ENCODE measurements at places on chromosomes 7 and 10. TPM values are rescaled to one million over a fixed set of nuclear protein-coding genes. Genes with fewer than 3 reads are reported as not detected.

GRCh38 chr7:15199482-15199881 lies 296.9 kb upstream of the DGKB start:
- DNase-seq, result no peak

DNA sequence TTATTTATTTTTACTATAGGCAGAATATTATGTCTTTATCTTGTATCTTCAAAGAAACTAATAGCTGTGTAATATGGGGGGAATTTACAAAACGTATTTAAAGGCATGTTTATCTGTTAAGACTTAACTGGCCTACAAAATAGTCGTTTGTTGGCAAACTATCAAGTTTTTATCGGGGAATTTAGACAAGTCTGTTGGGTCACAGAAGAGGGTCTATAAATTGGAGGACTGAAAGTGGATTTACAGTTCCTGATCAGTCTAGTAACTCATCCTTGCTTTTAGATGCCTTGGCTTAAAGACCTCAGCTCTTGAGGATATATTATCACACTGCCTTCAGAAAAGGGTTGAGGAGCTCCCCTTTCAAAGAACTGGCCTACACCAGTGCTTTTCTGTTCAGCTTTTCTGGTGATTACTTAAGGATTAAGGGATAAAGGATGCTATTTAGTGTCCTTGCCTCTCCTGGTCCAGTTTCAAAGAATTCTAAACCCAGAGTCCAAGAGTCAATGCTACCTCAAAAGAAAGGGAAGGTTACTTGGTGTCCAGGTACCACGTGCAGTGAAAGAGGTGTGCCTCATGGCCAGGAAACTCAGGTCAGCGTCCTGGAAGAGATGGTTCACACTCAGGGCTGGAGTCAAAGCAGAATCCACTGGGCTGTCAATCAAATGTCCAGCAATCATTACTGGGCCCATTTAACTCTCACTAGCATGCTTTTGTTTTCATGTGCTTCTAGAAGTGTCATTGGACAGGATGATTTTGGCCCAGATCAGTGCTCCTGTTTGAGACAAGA lies 42.9 kb upstream of the ABI1 start:
- no peak for DNase-seq

DNA sequence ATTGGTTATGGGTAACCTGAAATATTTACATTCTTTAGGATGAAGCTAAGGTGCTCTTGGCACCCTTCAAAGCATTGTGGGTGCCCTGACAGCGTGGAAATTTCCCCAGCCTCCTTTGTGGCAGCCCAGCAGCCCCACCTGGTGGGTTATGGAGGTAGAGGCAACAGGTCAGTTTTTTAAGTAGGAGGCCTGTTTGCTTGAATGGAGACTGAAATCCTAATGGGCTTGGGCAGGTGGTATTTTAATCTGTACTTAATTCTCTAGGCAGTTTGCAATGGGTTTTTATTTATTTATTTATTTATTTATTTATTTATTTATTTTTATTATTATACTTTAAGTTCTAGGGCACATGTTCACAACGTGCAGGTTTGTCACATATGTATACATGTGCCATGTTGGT lies 139.4 kb downstream of the EPC1 start:
- DNase-seq, result peak; percentile 12

GRCh38 chr7:16904076-16904475 lies 22.3 kb upstream of the AGR3 start:
- no peak for DNase-seq

GRCh38 chr10:79046741-79047583 lies 21.8 kb upstream of the ZMIZ1 start:
- DNase-seq, result no peak

DNA sequence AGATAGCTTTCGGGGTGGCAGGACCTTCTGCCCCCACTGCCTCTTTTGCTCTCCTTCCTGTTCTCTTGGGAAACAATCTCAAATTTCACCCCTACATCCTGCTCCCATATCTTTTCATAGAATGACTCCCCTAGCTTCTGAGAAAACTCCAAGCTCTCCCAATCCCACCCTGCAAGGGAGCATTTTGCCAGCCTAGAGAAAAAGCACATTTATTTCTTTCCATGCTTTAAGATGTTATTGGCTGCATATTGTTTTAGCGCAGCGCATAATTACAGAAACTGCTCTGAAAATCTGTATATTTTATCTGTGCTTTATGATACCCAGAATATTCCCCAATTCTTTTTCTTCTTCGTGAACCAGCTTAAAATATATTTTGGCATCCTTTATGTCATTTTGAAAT lies 601.3 kb downstream of the KCNMA1 start:
- DNase-seq, result no peak

GRCh38 chr10:111206521-111206920 lies 129.7 kb downstream of the ADRA2A start:
- DNase-seq, result no peak

DNA sequence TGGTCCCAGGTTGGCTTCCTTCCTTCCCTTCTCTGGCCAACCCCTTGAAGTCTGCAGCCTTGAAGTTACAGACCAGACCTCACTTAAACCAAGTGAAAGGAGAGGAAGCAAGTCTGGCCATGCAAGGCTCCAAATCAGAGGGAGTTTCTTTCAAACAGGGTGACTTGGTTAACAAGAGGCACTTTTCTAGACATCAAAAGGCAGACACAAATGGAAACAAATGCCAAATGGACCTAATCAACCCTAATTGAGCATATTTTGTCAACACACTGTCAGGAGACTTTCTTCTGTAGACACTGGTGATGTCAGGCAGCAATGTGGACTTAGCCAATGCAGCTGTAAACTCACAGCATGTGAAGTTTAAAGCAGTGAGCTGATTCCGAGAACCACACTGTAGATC lies 282.7 kb upstream of the FZD8 start:
- DNase-seq, result no peak

DNA sequence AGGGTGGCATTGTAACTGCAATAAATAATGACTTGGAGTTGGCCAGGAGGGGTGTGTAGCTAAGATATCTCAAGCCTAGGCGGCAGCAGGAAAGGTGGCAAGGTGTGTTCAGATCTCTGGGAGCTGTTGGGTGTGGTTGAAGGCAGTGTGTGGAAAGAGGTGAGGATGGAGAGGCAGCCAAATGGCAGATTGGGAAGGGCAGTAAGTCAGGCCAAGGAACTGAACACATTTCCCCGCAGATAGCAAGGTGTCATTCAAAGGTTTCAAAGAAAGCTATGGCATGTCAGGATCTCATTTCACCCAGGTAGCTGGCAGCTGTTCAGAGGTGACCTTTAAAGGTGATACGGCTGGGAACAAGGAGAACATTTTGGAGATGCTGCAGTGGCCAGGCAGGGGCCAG lies 586.0 kb upstream of the MGMT start:
- DNase-seq, result no peak

GRCh38 chr10:48464871-48465736 lies 139.8 kb downstream of the ARHGAP22 start:
- no peak for DNase-seq

DNA sequence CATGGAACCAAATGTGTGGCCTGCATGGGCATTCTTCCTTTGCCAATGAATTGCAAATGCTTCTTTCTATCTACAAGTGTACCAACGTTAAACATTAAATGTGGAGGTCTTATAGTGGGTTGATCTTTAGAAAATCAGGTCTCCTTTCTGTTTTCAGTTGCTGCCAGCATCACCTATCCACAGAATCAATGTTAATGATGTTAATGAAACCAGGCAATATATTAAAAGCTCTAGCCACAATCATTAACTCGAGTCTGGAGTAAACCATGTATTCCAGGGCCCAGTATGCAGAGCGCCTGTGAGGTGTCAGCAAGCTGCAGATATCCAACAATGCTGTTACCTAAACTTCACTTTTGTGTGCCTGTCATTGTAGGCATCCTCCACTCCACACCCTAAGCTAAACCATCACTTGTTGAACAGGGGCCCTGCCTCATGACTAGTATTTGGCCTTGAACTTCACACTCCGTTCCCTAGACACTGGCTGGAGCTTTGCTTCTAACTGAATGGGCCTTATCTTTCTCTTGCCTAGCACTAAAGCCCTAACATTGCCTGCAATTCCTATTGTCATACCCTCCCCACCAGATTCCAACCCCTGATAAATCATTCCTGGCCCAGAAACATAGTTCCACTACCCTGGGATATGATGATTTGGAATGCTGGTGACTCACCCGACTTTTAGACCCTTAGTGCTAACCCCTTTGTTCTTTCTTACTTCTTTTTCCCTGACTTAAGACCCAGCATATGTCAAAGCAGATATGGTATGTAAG lies 24.3 kb upstream of the ITGB8 start:
- no peak for DNase-seq

The FAM25A gene
- total RNA-seq, result not detected

The GNAT3 gene
- not detected for total RNA-seq

The GIMAP7 gene
- 9.4 TPM for total RNA-seq

The SLC29A4 gene
- 3.2 TPM for total RNA-seq
